ENCODE measurements at places on chromosomes 4 and X.

DNA sequence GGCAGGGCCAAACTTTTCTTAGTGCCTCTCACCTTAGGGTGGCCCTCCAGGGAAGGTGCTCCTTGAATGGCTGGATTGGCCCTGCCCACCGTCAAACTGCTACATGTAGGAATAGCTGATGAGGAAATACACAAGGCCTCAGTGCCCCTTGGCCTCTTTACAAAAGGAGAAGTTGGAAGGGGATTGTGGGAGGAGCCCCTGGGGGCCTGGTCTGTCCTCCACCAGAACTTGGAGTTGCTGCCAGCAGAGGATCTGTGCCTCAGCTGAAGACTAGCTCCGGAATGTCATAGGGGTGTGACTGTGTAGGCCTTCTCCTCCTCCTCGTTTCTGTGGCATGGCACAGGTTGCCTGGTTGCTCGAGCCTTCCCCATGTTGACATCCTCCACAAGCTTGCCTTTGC, 142.7 kb downstream of the AMMECR1 start:
- peaks cover 12% of the 10 kb centered on the region for H3K36me3 ChIP-seq
- no peaks in the 10 kb centered on the region for H3K4me1 ChIP-seq
- DNase-seq: no peak

- no peak overlapping the region for H3K27ac ChIP-seq
- peaks cover 15% of the 10 kb centered on the region for H3K36me3 ChIP-seq
- H3K27me3 ChIP-seq: no peaks in the 10 kb centered on the region
- DNase-seq: no peak
- H3K4me1 ChIP-seq: no peaks in the 10 kb centered on the region
Measured at GRCh38 chr4:77913348-77913747, 50.7 kb downstream of the MRPL1 start.

DNA sequence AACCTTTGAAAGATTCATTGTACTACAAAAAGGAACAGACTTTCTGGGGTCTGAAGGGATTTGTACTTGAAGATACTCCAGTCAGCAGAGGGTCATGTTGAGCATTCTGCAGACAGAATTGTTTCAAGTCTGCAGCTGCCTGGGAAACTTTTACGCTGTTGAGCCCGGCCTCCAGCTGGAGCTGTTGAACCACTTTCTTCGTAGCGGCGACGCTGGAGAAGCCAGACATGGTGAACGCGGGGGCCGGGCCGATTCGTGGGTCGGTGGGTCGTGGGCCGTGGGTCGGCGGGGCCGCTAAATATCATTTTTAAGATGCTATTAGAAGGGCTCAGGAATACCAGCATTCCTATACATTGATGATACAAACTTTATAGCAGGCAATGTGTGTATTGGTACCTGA, 12.0 kb upstream of the RTL9 start:
- no peaks in the 10 kb centered on the region for H3K4me1 ChIP-seq
- peak; percentile 3 for DNase-seq
- no peak overlapping the region for H3K27ac ChIP-seq
- no peak overlapping the region for H3K4me3 ChIP-seq
- H3K36me3 ChIP-seq: no peaks in the 10 kb centered on the region

DNA sequence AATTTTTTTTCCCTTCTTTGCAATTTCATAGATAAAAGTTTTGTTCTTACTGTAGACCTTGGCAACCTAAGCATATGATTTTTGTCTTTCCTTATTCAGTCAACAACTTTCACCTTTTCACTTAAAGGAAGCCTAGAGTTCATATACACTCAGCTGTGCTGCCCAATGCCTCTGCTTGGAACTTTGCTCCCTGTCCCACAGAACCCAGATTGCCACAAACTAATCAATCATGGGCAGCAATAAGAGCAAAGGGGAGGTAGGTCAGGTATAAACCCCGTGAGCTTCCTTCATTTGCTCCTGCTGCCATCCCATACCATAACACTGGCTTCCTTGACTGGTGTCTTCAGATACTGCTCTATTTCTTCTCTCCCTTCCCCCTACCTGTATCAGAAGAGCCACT, 51.0 kb upstream of the BEND2 start:
- H3K4me1 ChIP-seq: no peaks in the 10 kb centered on the region
- H3K4me3 ChIP-seq: no peak overlapping the region
- no peak overlapping the region for H3K27ac ChIP-seq
- H3K27me3 ChIP-seq: no peaks in the 10 kb centered on the region

DNA sequence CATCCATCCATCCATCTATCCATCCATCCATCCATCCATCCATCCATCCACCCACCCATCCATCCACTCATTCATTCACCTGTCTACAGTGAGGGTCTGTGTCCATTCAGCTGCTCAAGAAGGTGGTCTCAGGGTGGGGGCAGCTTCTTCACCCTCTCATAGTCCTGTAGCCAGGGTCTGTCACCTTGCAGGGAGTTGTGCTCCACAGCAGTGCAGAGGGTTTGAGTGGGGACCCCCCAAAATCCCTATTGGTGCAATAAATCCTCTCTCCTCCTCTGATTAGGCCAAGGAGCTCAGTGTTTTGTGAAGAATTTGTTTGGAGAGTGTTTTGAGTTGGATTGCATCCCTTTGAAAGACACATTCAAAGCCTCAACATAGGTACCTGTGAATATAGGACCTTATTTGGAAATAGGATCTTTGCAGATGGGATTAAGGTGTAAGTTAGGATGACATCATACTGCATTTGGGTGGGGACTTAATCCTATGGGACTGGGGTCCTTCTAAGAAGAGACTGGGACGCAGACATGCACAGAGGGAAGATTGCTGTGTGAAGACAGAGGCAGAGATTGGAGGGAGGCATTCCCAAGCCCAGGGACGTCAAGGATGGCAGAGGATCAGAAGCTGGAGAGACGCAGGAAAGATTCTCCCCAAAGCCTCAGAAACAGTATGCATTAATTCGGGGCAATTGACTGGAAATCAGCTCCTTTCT, 12.0 kb downstream of the P2RY8 start:
- no peaks in the 10 kb centered on the region for H3K27me3 ChIP-seq
- DNase-seq: no peak
- no peak overlapping the region for H3K4me3 ChIP-seq
- no peaks in the 10 kb centered on the region for H3K4me1 ChIP-seq
- H3K36me3 ChIP-seq: no peaks in the 10 kb centered on the region
- no peak overlapping the region for H3K27ac ChIP-seq

DNA sequence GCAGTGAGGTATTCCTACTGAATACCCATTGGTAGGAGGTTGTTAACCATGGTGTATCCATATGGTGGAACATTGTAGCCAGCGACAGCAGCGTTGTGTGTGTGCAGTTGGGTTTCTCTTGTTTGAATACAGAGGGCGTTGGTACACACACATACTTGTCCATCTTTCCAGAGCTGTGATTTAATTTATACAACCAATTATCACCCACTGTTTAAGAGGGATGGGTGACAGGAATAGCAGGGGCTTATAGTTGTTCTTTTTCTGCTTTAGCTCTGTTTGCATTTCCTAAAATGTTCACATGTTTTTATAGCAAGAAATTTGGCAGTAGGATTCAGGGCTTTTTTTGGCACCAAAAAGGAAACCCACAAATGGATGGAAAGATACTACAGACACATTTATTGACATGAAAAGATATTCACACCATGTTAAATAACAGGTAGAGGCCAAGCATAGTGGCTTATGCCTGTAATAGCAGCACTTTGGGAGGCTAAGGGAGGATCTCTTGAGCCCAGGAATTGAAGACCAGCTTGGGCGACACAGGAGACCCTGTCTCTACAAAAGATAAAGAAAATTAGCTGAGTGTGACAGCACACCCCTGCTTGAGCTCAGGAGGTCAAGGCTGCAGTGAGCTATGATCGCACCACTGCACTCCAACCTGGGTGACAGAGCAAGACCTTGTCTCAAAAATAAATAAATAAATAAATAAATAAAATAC, 60.6 kb downstream of the TNIP2 start:
- no peak overlapping the region for H3K4me3 ChIP-seq
- no peaks in the 10 kb centered on the region for H3K4me1 ChIP-seq
- no peaks in the 10 kb centered on the region for H3K27me3 ChIP-seq
- H3K36me3 ChIP-seq: peaks cover 99% of the 10 kb centered on the region
- no peak for DNase-seq
- H3K27ac ChIP-seq: no peak overlapping the region

DNA sequence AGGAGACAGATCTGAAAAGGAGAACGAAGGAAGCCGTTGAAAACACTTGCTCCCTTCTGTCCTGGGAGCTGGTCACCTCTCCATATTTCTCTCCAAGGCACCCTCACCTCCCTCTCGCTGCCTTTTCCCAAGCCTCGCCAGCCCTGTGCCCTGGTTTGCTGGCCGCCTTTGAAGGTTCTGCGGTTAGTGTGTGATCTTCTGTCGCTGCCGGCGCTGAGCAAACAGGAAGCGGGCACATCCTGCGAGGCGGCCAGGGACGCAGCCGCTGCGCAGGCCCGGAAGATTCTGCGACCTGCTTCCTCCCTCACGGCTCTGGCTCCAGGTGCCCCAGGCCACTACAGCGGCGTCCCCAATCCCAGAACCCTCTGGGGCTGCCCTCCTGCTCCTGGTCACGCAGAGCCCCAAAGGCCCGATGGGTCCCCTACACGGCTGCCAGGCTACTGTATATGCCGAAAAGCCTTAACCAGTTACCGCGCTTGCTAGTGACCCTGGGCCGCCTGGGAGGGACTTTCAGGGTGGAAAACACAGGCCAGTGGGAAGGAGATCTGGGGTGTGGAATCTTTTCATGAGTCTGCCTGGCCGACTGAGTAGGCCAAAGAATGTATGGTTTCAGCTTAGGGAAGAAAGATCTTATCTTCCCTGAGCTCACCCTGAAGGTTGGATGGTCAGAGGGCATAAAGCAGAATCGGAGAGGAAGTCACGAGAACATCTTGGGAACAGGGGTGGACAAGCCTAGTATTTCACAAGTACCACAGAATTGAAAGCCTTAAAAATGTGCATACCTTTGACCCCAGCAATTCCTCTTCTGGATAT, 2.3 kb upstream of the SASH3 start:
- no peaks in the 10 kb centered on the region for H3K36me3 ChIP-seq
- H3K27ac ChIP-seq: peak overlapping the region; percentile 58
- H3K27me3 ChIP-seq: no peaks in the 10 kb centered on the region
- peak; percentile 47 for DNase-seq
- no peak overlapping the region for H3K4me3 ChIP-seq
